ENCODE measurements at places on chromosomes 2 and 18.

DNA sequence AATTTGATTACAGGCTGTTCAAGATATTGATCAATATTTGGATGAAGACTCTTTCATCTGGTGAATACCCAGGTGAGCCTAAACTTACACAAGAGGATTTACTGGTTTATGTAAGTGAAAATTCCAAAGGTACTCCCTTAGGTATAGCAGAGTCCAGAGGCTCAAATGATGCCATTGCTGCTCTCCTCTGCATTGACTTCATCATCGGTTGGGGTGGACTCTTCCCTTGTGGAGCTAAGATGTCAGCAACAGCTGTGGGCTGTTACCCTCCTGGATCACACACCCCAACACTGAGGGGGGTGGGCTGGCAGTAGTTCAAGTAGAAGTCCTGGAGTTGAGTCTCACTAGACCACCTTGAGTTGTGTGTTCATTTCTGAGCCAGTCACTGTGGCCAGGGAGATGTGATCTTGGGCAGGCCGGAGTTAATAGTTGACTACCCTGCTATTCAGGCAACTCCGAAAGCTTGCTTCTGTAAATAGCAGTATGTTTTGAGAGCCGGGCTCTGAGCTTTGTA, 236.9 kb downstream of the PTPRM start:
- no peak for DNase-seq

DNA sequence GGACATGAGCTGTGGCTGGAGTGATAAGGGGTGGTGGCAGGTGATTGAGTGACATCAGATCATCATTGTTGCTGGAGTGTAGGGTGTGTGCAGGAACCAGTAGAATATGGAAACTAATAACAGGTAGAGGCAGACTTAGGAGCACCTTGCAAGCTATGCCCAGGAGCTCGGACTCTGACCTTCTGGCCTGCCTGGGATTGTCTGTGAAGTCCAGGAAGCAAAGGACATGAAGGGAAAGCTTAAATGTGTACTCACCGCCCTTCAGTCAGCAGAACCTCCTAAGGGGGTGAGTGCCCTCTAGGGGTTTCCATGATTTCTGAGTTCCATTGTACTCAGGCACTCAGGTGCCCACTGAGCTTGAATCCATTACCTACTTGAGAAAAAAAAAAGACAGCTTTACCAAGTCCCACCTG, 104.2 kb downstream of the CRIM1 start:
- peak; percentile 91 for DNase-seq

DNA sequence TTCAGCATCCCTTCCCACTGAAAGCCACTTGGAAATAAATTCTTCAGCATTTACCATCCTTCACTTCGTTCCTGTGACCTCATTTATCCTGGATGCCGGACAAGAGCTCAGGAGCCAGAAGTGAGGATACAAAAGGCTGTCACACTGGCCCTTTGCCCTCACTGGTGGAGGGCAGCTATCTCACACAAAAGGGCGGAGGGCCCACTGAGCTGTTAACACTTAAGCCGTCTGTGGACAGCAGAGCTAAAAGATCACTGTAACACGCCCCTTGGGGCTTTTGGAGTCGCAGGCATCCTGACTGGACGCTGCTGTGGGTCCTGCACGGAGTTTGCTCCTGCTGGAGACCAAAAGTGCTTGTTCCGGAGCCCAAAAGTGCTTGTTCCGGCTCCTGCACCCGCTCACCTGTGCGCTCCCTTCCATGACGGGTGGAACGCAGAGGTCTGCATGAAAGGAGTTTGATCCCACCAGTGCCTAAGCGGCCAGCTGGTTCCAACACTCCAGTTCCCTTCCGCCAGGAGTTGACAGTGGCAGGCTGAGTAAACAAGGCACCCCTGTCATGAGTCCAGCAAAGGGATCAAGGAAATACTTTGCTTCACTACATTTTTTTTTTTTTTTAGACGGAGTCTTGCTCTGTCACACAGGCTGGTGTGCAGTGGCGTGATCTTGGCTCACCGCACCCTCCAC, 572.0 kb upstream of the LINC00305 start:
- DNase-seq = peak; percentile 1

- DNase-seq = no peak
Observed at GRCh38 chr18:35693829-35694228, 112.3 kb downstream of the GALNT1 start.
